ENCODE measurements at places on chromosomes 6 and 20. TPM values are rescaled to one million over a fixed set of nuclear protein-coding genes. Genes with fewer than 3 reads are reported as not detected.

DNA sequence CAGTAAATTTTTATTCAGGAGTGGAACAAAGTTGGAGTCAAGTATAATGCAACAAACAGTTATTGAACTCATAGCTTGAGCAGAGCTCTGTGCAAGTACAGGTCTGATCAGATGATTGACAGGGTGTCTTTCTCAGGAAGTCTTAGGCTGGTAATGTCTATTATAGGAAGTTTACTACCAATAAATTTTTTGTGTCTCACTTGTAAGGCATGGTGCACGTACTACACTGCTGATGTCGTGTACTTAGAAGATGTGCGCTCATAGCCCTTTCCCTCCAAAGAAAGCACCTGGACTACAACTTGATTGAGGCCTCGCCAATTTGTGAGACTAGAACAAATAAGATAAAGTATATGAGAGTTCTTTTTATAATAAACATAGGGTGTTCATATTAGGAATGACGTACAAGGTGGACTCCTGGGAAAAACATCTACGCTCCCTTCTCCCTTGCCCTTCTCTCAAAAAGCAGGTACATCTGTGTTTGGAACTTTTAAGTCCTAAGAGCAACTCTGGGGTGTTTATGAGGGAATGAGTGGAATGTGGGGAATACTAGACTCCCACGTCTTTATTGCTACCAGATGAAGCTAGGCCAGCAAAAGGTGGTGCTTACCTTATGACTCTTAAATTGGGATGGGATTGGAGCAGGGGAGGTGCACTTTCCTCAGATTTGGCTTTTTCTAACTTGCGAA lies 1.5 kb downstream of the NDUFAF5 start:
- no peak for DNase-seq

- no peak for DNase-seq
These were observed 278.5 kb downstream of the KHDC1L start for GRCh38 chr6:72946774-72947173.

- no peak for DNase-seq
These were observed 29.1 kb downstream of the PLCG1 start for GRCh38 chr20:41166201-41167117.

GRCh38 chr6:117498159-117498558 lies 15.7 kb downstream of the DCBLD1 start:
- DNase-seq = no peak

DNA sequence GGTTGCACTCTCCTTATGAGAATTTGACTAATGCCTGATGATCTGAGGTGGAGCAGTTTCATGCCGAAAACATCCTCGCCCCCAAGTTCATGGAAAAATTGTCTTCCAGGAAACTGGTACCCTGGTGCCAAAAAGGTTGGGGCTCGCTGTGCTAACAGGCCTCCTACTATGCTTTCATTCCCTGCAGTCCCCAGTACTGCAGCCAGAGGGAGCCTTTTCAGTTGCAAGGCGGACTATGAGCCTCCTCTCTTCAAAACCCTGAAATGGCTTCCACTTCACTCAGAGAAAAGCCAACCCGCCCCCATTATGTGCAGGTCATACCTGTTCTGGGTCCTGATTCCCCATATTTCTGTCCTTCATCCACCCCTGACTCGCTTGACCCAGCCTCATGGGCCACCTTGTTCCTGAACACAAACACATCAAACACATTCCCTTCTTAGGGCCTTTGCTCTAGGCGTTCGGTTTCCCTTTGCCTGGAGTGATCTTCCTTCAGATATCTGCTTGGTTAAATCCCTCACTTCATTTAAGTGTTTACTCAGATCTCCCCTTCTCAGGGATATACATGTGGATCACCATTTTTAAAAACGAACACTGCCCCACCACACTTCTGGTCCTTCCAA lies 173.7 kb downstream of the PHACTR1 start:
- DNase-seq = no peak

- no peak for DNase-seq
These were observed 374.5 kb downstream of the RNGTT start for GRCh38 chr6:88588938-88589337.

GRCh38 chr20:54467622-54468021 lies 7.8 kb upstream of the DOK5 start:
- DNase-seq = no peak

Gene MYL9
- polyA plus RNA-seq = 236 TPM

DNA sequence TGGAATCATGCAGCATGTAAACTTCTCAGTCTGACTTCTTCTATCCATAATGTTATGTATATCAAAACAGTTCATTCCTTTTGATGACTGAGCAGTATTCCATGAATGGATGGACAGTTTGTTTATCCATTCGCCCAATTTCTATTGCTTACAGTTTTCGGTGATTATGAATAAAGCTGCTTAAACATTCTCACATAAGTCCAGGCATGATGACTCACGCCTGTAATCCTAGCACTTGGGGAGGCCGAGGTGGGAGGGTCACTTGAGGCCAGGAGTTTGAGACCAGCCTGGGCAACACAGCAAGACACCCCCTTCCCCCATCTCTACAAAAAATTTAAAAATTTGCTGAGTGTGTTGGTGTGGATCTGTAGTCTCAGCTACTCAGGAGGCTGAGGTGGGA lies 22.9 kb upstream of the HMGA1 start:
- DNase-seq = no peak

GRCh38 chr20:53159160-53159559 lies 187.0 kb downstream of the TSHZ2 start:
- DNase-seq = no peak

DNA sequence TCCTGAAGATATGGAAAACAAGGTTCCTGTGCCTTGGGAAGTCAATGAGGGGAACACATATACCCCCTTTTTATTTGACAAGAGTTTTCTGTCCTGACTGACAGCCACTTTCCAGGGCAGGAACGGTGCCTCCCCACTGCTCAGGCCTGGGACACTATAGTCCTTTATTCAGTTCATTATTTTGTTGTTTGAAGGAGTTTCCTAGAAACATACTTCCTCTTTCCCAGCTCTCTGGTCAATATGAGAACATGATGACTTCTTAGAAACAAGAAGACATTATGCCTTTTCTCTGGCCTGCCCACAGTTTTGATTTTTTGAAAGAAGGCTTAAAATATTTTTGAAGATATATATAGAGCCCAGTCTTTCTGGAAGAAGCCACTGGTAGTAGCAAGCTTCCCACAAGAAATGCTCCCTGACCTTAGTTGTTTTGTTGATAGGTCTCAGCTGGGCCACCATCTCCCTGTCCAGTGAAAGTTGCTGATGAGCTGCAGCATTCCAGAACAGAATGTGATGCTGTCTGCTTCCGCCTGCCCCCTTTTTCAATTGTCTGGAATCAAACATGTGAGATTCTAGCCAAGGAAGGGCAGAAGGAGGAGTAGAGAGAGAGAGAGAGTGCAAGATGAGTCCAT lies 350.0 kb upstream of the PRND start:
- DNase-seq = peak; percentile 42

DNA sequence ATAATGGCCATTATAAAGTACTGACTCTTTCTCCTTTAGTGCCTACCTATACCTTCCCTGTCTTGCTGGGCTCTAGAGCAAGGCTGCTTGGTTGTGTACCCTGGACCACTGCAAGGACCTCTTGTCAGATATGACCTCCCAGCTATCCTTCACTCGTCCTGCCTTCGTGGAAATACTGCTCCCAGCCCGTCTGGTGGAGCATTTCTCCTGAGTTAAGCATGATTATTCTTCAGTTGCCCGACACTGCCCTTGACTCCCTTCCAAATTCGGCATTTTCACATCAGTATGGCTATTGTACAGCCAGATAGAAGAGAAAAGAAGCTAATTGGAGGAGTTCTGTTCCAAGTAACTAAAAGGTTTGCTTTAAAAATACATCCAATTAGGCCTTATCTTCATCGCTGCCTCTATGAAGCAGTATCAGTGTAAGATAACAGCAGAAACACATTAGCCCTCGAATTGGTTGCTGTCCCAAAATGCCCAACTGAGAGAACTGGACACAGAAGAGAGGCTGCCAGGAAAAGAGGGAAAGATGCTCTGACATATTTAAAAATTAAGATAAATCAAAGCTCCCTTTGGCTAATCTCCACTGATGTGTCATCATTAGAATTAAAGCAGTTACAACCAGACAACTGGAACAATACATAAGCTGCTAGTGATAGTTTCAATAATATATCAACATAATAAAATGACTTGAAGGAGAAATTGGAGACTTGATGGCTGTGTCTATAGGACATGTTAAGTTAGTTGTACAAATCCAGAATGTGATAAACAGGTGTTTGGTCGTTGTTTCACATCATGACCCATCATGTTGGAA lies 54.4 kb downstream of the OPRM1 start:
- no peak for DNase-seq

Gene TCP11
- polyA plus RNA-seq = 0.67 TPM

- DNase-seq = no peak
These were observed 62.8 kb downstream of the GRM4 start for GRCh38 chr6:34082864-34083626.

Gene APOM
- 7.2 TPM for polyA plus RNA-seq

GRCh38 chr6:152091851-152092341 lies 284.4 kb downstream of the ESR1 start:
- no peak for DNase-seq

DNA sequence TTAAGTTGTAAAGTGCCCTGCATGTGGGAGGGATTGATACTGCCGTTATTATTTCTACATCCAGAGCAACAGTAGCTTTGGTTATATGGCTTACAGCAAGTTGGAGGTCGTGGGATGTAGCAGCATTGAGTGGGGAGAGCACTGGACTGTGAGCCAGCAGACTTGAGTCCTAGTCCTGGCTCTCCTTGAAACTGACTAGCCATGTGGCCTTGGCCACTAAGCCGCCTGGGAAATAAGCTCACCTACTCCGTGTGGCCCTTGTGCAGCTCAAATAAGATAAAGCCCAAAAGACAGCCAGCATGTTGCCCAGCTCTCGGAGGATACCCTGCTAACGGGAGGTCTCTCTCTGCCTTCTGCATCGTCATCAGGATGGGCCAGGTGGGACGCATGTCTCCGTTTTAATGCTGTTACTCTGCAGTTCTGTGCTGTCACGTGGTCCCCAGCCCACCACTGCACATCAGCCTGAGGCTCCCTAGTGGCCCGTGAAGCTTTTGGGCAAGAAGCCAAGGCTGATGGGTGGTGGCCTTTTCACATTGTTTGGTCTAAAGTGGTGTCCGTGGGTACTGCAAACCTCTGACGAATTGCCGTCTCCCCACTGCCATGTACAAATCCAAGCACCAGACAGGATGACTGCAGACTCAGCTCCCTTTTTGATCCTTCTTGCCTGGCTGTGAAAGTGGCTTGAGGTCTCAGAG lies 7.9 kb downstream of the EPB41L1 start:
- DNase-seq = no peak

DNA sequence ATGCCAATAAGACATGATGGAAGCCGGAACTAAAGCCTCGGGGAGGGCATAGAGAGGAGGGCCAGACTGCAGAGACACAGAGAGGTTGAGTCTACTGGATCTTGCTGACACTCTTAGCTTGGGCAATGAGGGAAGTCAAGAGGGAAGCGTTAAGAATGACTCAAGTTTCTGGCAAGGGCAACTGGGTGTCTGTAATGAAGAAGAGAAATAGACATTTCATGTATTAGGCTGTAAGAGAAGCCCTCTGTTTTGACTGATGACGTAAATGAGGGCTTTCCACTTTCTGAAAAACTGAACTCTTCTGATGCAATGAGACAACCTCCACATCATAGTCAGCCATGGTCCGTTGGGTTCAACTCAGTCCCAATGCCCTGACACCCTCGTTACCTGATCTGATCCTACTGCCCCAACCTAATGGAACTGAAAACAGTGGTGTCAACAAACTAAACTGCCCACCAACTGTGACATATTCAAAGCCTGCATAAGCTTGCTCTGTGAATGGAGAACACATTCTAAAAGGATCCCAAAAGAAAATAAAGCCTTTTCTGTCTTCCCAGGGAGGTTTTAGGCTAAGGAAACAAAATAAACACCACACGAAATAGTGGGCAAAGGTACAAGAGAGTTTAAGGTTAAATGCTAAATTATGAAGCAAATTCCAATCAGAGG lies 45.8 kb upstream of the PNRC1 start:
- DNase-seq = peak; percentile 50

- no peak for DNase-seq
These were observed 1.5 kb upstream of the MDFI start for GRCh38 chr6:41636833-41637193.

- DNase-seq = no peak
These were observed 49.3 kb upstream of the NNAT start for GRCh38 chr20:37471741-37472235.

DNA sequence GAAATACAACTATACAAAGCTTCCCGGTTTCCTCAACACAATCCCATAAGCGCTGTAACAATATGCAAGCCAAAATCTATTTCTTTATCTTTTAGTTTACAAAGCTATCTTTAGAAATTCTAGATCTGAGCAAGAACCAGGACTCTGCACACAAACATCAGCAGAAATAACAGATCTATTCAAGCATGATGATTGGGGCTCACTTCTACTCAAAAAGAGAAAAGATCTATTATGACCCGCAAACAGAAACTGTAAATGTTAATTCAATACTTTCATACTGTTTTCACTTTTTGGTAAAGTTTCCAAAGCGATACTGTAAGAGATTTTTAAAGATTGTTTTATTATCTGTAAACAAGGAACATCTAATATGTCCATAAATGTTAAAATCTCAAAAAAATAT lies 86.6 kb downstream of the SESN1 start:
- DNase-seq = no peak

Gene MDFI
- 95.5 TPM for polyA plus RNA-seq

DNA sequence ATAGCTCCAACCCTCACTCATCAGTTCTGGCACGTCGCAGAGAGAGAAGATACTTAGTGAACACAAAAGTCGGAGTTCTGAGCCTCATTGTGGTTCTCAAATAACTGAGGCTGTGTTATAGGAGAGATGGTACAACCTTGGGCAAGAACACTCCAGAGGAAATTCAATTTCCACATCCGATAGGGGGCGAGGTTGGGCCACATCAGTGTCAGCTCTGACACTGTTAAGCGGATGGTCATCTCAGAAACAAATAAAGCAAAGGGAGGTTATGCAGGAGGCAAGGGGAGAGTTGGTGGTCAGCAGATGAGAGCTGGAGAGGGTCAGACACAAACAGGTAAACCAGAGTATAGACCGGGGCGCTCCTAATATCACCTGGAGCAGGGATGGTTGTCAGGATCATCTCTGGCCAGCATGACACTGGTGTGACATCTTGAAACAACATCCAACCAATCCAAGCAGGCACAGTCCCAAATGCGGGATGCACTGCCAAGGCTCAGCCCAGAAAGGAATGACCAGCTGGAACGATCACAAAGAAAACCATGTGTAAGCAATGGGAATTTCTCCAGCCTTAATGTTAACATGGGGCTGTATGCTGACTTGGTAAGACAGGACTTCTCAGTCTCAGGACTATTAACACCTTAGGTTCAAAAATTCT lies 331.8 kb downstream of the HACE1 start:
- peak; percentile 55 for DNase-seq

Gene COL19A1
- 0.76 TPM for polyA plus RNA-seq

DNA sequence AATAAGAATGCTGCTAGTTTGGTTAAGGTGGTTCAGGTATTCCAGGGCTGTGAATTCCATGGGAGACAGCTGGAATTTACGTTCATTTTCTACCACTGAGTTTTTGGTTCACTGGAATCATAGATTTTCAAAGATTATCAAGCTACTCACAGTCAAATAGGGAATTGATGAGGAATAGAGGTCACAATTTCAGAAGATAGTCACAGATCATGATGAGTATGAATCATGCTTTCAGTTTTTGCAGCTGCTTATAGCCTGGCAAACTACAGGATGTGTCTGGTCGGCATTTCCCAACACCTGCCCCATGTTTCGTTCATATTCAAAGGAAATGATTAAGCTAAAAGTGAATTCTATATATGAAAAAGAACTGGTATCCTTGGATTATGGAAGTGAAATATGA lies 58.7 kb downstream of the BCKDHB start:
- no peak for DNase-seq

Gene KHDC3L
- polyA plus RNA-seq = not detected

Gene NRSN1
- 0.42 TPM for polyA plus RNA-seq

Gene OPN5
- 0.06 TPM for polyA plus RNA-seq

Gene MUC21
- not detected for polyA plus RNA-seq

Gene OXT
- not detected for polyA plus RNA-seq

Gene DDX43
- polyA plus RNA-seq = 1.1 TPM

All from left lung (tissue), 14 donors.